ENCODE measurements at places on chromosomes 12 and 14.

GRCh38 chr12:85390266-85390665 is 110.2 kb downstream of the ALX1 start:
- no peak for DNase-seq

GRCh38 chr12:15698377-15698871 is 90.8 kb downstream of the EPS8 start:
- peak; percentile 23 for DNase-seq

GRCh38 chr14:34619471-34619870 is 10.5 kb downstream of the SNX6 start:
- DNase-seq = peak; percentile 10

GRCh38 chr12:57887631-57888408 is 41.3 kb upstream of the CTDSP2 start:
- no peak for DNase-seq

GRCh38 chr12:51533799-51534198 is 57.2 kb upstream of the SCN8A start:
- no peak for DNase-seq

GRCh38 chr12:132364348-132364902 is 35.0 kb upstream of the GALNT9 start:
- DNase-seq = peak; percentile 77

DNA sequence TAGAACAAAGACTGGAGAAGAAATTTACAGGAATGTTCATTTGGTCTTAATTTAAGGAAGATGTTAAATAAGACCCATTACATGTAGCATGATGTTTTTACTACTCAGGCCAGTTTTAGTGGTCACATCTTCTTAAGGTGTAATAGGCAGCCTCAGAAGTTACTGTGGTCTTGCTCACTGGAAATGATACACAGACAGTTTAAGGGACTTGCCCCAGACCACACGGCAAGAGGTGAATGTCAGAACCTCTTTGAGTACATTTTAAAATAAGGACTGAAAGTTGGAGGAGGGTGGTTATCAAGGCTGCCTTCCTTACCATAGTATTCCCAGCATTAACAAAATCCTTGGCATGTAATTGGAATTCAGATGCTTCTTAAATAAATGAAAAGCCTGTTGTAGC is 37.9 kb downstream of the LRRK2 start:
- no peak for DNase-seq

DNA sequence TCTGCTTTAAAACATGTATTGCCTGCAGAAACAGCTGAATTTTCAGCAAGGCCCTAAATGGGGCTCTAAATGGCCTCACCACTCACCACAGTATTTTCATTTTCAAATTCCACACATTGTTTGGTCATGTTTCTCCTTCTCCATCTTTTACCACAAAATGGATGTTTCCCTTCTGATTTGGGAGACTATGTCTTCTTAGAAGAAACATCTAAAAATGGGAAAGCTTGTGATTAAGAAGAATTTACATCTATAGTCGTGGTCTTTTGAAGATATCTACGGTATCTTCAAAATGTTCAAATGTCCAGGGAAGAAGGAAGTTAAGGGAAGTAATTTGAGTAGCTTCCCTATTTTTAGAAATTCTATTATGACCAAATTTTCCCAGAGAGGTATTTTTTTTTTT is 20.7 kb upstream of the TUBA1C start:
- peak; percentile 57 for DNase-seq

GRCh38 chr12:82600379-82600778 is 86.3 kb upstream of the TMTC2 start:
- no peak for DNase-seq

GRCh38 chr14:22648506-22648905 is 4.4 kb upstream of the OR6J1 start:
- no peak for DNase-seq

DNA sequence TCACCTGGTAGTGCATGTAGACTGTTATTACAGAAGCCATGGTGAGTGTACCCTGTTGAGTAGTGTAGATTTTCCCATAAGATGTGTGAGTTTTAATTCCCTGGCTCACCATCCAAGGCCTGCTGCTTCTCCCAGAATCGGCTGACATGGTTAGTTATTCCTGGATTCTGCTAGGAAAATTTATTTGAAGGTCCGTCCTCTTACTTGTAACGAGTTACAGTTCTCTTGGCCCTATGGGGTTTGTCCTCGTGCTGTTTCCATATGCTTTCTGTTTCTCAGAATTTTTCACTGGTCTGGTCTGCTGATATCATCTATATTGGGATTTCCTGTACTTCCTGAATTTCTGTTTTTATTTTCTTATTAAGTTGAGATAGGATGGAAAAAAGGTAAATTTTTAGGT is 423.3 kb upstream of the RGS6 start:
- no peak for DNase-seq

DNA sequence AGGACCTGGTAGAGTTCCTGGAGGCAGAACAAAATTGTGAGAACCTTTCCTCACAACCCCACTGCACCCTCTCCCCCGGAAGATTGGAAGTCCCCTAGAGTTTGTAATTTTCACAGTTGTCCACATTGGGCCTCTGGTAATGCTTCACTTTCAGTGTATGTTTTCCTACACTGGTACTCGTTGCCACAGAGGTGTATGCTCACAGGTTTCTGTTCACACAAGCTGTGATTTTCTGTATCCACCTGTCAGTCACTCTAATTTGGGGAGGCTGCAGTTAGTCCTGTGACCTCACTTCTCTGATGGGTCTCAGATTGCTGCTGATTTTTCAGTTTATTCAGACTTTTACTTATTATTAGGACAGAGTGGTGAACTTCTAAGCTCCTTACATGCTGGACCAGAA is 66.4 kb upstream of the BMP4 start:
- DNase-seq = no peak

GRCh38 chr12:16348435-16349130 is 1.1 kb downstream of the MGST1 start:
- no peak for DNase-seq

DNA sequence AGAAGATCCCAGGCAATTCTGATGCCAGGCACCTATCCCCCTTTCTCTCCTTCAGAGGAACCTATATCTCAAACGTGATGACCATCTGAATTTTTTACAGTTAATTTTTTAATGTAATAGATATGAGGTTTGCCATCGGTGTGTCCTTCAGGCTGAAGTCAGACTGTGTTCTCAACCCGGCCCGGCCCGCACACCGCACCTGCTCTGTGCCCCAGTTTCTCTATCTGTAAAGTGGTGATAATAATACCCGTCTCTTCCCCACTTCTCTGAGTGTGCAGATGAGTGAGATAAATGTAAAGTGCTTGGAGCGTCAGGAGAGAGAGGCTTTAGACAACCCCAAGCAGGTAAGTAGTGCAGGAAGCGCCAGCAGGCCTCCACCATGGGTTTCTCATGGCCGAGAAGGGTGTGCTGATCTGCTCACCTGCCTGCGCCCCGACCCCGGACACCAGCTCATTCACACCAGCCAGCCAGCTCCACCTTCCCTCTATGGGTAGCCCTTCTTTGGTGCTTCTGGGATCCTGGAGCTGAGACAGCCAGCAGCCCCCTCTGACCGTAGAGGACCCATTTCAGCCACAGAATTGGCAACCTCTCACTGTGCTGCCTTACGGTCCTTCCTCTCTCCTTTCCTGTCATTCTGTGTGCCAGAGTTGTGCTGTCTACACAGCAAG is 80.0 kb downstream of the ZFP36L1 start:
- no peak for DNase-seq

GRCh38 chr14:79279645-79280597 is 931.4 kb downstream of the DIO2 start:
- DNase-seq = no peak

GRCh38 chr12:99367181-99367580 is 280.4 kb upstream of the GARIN6 start:
- DNase-seq = no peak

DNA sequence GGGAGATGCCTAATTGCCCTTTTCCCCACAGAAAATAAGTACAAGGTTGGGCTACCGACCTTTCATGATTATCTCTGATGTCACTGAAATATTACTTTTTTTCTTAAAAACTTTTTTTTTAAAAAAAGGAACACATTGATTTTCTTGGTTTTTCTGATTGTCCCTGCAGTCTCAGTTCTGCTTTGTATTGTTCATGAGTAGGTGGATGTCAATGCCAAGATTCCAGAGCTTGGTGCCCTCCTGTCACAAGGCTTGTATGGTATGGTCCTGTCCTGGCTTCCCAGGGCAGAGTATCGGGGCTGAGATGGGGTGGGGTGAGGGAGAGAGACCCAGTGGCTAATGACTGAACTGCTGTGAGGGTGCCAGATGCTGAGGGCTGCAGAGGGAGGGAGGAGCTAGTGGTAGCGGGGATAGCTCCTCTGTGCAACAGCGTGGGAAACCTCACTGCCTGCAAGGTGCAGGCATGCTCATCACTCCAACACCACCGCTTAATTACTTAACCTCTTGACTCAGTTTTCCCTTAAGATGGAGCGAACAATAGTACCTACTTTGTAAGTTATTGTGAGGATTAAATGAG is 4.4 kb upstream of the CTDSP2 start:
- peak; percentile 34 for DNase-seq

- DNase-seq = no peak
Observed at GRCh38 chr14:102923201-102923924, 900 bp downstream of the AMN start.

DNA sequence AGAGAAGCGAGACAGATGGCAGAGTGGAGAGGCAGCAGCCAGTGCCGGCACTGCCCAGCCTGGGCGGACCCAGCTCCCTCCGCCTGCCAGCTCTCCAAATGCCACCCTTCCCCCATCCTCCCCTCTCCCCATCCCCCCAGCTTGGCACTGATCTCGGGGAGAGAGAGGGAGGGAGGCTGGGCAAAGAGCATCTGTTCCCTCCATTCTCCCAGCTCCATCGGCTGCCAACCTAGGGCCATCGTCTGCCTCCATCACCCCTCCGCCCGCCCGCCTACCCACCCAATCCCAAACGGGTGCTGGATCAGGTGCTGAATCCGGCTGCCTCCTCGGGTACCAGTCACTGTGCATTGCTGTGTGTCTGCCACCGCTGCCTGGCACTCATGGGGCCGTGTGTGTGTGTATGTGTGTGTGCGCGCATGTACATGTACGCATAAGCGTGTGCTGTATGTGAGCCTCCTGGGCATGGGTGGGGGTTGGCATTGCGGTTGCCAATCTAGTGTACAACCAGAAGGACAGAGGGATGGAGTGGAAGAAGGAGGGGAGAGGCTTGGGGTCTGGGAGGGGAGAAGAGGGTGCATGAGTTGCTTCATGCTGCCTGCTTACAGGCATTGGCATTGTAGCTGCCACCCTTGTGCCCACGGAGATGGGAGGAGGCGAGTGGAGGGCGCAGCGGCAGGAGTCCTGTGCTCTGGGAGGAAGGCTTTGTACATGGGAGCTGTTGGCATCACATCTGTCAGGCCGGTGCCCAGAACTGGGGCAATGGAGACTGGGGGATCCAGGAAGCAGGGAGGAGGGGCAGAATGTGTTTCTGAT is 38.4 kb downstream of the ZFHX2 start:
- DNase-seq = no peak
